Stimulated activated CD4-positive, alpha-beta T cell treated with anti-CD3 and anti-CD28 coated beads, Interleukin-15, amount 100 ng/mL, for 1 hour (primary cell): ENCODE measurements at places on chromosomes 5 and 9.

- no peak for DNase-seq
Measured at GRCh38 chr9:117411547-117411946, 3.3 kb downstream of the ASTN2 start.

DNA sequence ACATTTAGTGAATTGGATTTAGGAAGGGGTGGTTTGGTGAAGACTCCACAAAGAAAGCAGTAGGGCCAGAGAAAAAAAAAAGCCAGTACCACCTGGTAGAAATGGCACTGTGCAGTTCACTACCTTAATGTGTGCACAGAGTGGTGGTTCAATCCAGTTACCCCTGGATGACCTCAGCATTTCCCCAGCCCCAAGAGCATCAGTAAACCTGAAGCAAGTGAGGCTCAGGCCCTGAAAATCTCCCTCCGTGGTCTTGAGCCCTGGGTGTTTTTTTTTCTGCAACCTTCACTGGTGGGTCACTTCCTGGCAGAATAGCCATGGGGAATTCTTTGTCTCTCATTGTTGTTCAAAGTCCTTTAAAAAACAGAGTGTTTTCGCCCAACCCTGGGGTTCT lies 202.9 kb downstream of the GADD45G start:
- DNase-seq: no peak

DNA sequence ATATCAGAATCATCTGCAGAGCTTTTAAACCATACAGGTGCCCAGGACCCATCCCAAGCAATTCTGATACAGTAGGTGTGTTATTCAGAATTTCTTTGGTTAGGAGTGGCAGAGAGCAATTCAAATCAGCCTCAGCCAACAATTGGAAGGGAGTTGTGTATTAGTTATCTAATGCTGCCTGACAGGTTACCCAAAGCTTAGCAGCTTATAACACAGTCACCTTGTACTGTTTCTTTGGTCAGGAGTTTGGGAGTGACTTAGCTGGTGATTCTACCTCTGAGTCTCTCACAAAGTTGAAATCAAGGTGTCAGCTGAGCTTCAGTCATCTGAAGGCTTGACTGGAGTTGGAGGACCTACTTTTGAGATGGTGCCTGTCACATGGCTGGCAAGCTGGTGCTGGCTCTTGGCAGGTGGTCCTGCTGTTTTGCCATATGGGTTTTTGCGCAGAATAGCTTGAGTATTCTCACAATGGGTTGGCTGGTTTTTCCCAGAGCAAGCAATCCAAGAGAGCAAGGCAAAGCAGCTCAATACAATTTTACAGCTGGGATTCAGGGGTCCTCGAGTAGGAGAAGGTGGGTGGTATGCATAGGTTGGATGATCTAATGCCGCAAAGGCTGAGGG lies 18.7 kb upstream of the CARNMT1 start:
- no peak for DNase-seq

- no peak for DNase-seq
Measured at GRCh38 chr5:66617991-66618768, 22.0 kb downstream of the MAST4 start.

GRCh38 chr5:61738446-61738845 lies 406.4 kb downstream of the ZSWIM6 start:
- DNase-seq: no peak

GRCh38 chr9:132762896-132763295 lies 92.6 kb downstream of the GTF3C4 start:
- no peak for DNase-seq
